ENCODE measurements at places on chromosomes 1 and 21.

DNA sequence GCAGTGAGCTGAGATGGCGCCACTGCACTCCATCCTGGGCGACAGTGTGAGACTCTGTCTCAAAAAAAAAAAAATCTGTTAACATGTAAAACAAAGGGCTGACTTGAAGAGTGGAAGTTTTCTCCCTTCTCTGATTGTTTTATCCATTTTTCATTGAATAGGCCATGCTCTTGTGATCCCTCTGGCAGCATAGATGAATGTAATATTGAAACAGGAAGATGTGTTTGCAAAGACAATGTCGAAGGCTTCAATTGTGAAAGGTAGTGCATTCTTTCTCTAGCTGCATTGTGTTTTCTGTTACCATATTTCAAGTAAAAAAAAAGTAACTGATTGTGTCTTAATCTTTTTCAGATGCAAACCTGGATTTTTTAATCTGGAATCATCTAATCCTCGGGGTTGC, 69.6 kb upstream of the LAMC2 start:
- DNase-seq = no peak

DNA sequence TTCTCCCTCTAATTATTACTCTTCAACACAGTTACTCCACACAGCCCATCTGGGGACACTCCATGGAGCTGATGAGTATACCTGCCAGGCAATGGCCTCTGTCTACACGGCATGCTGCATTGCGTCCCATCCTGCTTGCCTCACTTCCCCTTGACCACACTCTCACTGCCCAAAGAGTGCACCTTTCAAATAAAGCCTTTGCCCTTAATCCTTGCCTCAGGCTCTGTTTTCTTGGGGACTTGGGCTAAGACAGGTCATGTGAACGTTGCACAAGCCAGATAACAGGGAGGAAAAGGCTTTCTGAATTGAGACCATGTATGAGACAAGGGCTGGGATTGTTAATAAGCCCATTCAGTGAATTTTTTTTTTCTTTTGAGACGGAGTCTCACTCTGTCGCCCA, 40.0 kb upstream of the SIM2 start:
- DNase-seq = no peak

DNA sequence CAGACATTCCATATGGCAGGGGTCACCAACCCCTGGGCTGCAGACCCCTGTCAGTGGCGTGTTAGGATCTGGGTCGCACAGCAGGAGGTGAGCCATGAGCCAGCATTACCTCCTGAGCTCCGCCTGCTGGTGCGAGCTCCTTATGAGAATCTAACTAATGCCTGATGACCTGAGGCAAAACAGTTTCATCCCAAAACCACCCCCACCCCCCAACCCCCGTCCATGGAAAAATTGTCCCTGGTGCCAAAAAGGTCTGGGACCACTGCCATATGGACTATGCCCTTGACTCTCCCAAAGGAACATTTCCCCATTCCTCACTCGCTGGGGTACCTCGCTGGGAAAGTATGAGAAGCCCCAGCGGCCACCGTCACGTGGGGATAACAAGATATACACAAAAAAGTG, 6.4 kb upstream of the CPT2 start:
- DNase-seq = no peak

DNA sequence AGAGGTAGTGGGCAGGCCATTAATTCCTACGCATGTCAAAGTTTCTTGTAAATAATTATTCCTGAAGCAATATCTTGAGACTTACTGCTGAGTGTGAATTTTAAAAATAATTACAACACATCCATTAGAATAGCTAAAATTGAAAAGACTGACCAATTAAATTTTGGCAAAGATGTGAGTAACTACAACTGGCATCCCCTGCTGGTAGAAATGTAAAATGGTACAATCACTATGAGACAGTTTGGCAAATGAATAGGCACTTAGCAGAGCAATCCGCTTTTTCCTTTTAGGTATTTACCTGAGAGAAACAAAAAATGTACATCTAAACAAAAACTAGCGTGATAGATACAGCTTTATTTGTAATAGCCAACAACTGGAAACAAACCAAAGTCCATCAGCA, 798.9 kb downstream of the BRINP3 start:
- no peak for DNase-seq

Data from central memory CD4-positive, alpha-beta T cell (primary cell).